ENCODE measurements at places on chromosomes 13 and 19. TPM values are rescaled to one million over a fixed set of nuclear protein-coding genes. Genes with fewer than 3 reads are reported as not detected.

- no peak for DNase-seq
Measured at GRCh38 chr13:51311957-51312520, 27.5 kb upstream of the SERPINE3 start.

GRCh38 chr19:7480970-7481255 is 7.9 kb downstream of the PEX11G start:
- DNase-seq: no peak

DNA sequence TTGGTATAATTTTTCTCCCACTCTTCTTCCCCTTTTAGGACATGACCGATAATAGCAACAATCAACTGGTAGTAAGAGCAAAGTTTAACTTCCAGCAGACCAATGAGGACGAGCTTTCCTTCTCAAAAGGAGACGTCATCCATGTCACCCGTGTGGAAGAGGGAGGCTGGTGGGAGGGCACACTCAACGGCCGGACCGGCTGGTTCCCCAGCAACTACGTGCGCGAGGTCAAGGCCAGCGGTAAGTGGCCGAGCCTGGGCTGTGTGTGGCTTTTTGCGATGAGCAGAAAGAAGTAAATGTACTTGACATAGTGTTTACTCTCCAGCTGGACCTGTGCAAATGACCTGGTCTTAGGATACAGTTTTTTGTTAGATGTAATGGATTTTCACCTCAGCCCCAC is 102.5 kb downstream of the ARHGEF7 start:
- DNase-seq: no peak

- DNase-seq: no peak
Measured at GRCh38 chr13:113483504-113484293, 6.8 kb downstream of the DCUN1D2 start.

DNA sequence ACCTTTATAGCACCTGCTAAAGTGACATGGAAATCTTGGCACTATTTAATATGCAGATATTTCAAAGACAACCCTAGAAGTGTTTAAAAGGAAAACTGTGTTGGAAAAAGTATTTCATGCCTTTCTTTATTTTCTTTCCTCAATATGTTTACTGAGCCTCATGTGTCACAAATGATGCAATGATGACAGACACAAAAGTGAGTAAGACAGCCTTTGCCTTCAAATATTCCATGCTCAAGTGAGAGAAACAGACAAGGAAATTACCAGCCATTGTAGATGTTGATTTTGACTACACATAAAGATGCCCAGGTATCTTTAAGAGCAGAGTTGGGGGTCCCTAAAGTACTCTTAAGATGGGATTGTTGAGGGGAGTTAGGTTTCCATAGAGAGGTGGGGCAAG is 48.0 kb upstream of the TPP2 start:
- DNase-seq: no peak

GRCh38 chr13:111153977-111154332 is 38.8 kb downstream of the ARHGEF7 start:
- no peak for DNase-seq

- no peak for DNase-seq
Measured at GRCh38 chr13:21077076-21077787, 15.8 kb upstream of the LATS2 start.

- no peak for DNase-seq
Measured at GRCh38 chr13:34017231-34017630, 199.3 kb downstream of the RFC3 start.

- DNase-seq: no peak
Measured at GRCh38 chr13:24984134-24984533, 111.8 kb upstream of the PABPC3 start.

GRCh38 chr13:97317933-97318332 is 95.8 kb downstream of the MBNL2 start:
- no peak for DNase-seq

CCL25 gene
- 0.15 TPM for polyA plus RNA-seq

All from left kidney (tissue), 8 donors.